ENCODE measurements at places on chromosomes 13 and 19.

DNA sequence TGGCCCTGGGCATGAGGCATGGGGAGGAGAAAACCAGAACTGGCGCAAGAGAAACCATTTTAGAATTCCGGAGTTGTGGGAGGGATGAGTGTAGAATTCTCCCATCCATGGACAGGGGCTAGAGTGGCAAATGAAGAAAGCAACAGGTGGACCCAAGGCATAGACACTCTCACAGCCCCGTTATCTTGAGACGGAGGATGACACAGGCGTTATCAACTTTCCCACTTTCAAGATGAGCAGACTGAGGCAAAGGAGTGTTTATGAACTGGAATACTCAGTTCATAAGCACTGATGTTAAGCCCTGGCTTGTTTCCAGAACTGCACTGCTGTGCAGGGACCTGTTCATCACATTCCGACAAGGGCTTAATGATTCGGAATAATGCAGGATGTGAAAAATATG is 1.1 kb upstream of the GTF3A start:
- no peak for DNase-seq

DNA sequence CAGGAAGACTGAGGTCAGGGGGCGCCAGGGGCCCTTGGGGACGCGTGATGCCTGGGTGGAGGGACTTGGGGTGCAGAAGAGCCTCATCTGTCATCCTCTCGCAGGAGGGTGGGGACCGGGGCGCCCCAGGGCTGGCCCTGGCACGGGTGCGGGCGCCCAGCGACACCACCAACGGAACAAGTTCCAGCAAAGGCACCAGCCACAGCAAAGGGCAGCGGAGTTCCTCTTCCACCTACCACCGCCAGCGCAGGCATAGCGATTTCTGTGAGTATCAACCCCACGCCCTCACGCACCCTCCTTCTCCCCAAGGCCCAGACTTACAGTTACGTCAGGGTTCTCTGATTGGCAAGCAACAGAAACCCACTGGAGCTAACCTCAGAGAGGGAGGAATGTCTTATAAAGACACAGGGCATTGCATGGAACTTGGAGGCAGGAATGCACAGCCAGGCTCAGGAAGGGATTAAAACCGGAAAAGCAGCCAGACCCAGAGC is 29.4 kb downstream of the MARK4 start:
- no peak for DNase-seq

DNA sequence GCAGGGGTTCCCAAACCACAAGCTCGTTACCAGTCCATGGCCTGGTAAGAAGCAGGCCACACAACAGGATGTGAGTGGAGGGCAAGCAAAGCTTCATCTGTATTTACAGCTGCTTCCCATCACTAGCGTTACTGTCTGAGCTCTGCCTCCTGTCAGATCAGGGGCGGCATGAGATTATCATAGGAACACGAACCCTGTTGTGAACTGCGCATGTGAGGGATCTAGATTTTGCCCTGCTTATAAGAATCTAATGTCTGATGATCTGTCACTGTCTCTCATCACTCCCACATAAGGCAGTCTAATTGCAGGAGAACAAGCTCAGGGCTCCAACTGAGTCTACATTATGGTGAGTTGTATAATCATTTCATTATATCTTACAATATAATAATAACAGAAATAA is 677.4 kb upstream of the SLITRK6 start:
- DNase-seq: no peak

DNA sequence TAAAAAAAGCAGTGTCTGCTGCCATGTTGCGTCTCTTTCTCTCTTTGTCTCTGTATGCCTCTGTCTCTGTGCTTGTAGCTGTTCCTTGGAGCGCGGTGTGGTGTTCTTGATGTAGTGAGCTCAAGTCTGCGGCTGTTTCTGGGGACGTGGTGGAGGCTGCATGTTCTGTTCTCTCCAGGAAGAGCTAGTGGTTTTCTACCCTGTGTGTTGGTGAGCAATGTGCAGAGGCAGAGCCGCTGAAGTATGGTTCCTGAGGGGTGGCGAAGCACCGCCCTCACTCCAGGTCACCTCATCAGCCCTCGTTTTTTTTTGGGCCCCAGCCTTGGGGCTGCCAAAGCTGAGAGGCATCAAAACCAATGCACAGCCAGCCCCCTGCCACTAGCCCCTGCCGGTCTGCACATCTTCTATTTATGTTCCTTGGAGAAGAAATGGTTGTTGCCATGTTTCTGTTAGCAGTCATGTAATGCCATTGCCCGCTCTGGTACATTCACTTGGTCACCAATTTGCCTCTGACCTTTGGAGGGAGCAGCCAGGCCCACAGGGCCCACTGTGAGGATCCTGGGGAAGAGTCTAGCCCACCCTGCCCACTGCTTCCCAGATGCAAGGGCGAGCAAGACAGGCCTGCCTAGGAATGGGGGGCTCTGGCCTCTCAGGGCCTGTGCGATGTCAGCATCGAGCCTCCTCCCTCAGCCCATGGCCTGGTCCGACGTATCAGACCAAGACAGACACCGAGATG is 7.2 kb downstream of the HNRNPL start:
- no peak for DNase-seq

- DNase-seq: no peak
These were observed 303.4 kb downstream of the SLC7A1 start for GRCh38 chr13:29292045-29292444.

- DNase-seq: no peak
These were observed at the start of gene ZNF223 for GRCh38 chr19:44051650-44052402. TSS of gene ZNF223 (plus strand) at chr19:44052036. CDS start at chr19:44055177, 3,141 bp downstream.

- DNase-seq: no peak
These were observed 39.0 kb upstream of the WASF3 start for GRCh38 chr13:26518451-26518959.

DNA sequence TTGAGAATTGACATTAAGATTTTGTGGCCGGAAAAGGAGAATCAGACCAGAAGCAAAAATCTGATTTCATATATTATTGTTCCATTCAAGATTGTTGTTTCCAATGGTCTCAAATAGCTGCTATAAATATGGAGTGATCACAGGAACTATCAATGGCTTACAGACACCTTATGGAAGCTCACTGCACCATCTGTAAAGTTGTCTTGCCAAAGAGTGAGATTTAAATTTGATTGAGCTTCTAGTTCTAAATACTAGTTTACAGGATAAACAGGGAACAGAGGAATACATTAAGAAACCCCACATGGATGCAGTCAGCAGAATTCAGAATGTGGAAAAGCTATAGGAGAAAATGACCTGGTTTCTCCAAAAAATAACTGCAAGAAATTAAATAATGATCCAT is 47.0 kb upstream of the CALM3 start:
- DNase-seq: no peak

- DNase-seq: no peak
These were observed at the start of gene MYO1F for GRCh38 chr19:8577247-8577646. TSS of gene MYO1F (minus strand) at chr19:8577442. CDS start at chr19:8577309, 133 bp downstream.

DNA sequence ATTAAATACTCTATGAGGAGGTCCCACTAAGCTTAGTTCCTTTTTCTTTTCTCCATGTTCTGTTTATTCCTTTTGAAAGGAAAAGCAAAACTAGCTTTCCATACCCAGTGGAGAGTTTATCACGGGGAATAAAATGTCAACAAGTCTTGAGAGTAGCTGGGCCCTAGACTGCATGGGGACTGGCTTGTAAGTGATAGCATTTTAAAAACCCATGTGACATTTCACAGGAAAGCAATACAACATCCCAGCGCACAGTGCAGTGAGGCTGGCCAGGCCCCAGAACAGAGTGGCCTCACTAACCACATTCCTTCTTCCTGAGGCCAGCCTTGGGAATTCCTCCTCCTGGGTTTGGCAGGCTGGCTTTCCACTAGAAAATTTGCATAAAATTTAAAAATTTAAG is 149.8 kb downstream of the DLEU7 start:
- no peak for DNase-seq

GRCh38 chr13:93797463-93797862 is 570.9 kb downstream of the GPC6 start:
- DNase-seq: no peak

DNA sequence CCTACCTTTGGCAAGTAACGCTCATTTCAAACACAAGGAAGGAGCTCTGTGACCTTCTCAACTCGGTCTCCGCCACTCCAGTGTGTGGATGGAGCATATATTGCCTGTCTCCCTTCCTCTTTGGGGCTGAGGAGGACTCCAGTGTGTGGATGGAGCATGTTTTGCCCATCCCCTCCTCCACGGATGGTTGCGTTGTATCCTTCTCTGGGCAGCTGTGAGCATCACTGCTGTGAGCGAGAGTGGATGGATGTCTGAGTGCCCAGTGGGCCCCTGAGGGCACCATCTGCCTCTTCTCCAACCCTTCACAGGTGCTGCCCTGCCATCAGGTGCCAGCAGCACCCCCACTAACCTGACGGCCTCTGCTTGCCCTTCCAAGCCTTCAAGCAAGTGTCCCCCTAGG is 186.2 kb downstream of the TEX29 start:
- no peak for DNase-seq

GRCh38 chr13:95485045-95485517 is 67.4 kb upstream of the CLDN10 start:
- no peak for DNase-seq

DNA sequence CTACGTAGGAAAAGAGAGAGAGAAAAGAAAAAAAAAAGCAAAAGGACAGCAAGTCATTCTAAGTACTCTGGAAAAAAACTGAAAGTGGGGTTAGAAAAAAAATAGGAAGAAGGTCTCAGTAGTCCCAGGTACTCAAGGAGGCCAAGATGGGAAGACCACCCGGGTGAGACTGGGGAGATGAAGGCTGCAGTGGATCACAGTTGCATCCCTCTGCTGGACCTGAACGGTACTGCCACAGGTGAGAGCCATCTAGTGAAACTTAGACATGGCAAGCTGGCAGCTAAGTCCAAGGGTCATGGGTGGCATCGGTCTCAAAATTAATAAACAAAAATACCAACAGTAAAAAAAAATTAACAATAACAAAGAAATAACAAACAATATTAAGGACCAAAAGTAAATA is 41.0 kb upstream of the ZNF91 start:
- no peak for DNase-seq
